B cell (primary cell): ENCODE measurements at places on chromosomes 7 and 10.

GRCh38 chr7:16667355-16667754, 21.4 kb downstream of the BZW2 start:
- no peak for DNase-seq

DNA sequence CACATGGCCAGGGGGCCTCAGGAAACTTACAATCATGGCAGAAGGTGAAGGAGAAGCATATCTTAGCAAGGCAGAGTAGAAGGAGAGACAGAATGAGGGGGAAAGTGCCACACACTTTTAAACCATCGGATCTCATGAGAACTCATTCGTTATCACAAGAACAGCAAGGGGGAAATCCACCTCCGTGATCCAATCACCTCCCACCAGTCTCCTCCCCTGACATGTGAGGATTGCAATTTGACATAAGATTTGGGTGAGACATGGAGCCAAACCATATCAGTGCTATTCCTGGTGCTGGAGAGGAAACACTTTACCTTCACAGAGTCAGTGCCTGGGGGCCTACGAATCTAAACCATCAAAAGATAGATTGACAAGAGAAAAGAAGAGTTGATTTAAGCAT, 61.8 kb downstream of the LGI1 start:
- DNase-seq = no peak

DNA sequence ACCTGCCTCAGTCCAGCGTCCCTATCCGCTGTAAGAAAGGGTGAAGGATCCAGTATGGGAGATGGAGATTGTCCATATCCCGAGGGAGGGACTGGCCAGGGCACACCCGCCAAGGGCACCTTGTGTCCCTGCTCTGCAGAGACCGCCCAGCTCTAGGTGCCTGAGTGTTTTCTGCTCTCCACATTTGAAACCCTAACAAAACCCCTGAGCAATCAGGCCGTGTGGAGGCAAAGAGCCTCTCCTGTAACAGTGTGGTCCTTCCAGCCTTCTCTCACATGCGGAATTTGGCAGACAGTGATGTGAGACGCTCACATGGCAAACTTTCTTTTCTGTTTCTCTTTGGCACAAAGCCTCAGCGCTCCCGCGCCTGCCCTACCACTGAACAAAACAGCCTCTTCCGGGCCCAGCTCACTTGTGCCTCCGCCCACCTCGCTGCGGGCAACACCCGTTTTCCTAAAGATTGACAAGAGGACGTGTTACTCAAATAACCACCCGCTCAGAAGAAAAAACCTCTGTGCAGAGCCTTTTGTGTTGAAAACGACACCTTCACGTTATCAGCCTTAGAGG, 514.8 kb downstream of the DNAJB6 start:
- DNase-seq = peak; percentile 26

- no peak for DNase-seq
Measured at GRCh38 chr7:57646901-57647246, 196.9 kb downstream of the ZNF716 start.

DNA sequence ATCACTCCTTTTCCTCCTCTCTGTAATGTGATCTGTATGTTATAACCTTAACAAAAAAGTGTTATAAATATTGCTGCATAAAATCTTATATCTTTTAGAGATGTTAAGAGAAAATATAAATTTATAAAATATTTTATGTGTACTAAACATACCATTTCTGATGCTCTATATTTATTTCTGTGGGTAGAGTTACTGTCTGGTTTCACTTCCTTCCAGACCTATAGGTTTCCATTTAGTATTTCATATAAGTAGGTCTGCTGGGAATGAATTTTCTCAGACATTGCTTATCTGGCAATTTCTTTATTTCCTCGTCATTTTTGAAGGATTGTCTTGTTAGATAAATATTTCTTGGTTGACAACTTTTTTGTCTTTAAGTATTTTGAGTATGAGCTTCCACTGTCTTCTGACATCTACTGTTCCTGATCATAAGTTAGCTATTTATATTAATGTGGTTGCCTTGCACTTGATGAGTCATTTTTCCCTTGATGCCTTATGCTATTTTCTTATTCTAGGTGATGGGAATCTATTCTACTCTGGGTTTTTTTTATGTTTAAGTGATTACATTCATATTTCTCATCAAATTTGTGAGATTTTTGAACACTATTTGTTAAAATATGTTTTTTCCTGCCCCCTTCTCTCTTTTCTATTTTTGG, 11.2 kb upstream of the THSD7A start:
- DNase-seq = no peak

- no peak for DNase-seq
Measured at GRCh38 chr7:104018425-104018824, 29.0 kb upstream of the RELN start.
